ENCODE measurements at places on chromosomes 11 and 22. TPM values are rescaled to one million over a fixed set of nuclear protein-coding genes. Genes with fewer than 3 reads are reported as not detected.

OR52I1 gene
- total RNA-seq: 5.5 TPM

ACRV1 gene
- 2.2 TPM for total RNA-seq

SLC22A9 gene
- 2.2 TPM for total RNA-seq

TRIOBP gene
- total RNA-seq: 96.1 TPM

DBX1 gene
- not detected for total RNA-seq

CCDC117 gene
- 33.2 TPM for total RNA-seq

KCNJ5 gene
- 12.5 TPM for total RNA-seq

PRSS23 gene
- 157 TPM for total RNA-seq

SPI1 gene
- 8.2 TPM for total RNA-seq

CARD18 gene
- total RNA-seq: not detected

ANKK1 gene
- total RNA-seq: 0.48 TPM

SLC25A18 gene
- 6.0 TPM for total RNA-seq

CALCA gene
- not detected for total RNA-seq

P2RX3 gene
- not detected for total RNA-seq

FDXACB1 gene
- 0.48 TPM for total RNA-seq

VWCE gene
- not detected for total RNA-seq

IL18 gene
- total RNA-seq: 16.9 TPM

DDTL gene
- total RNA-seq: 3.6 TPM

PGA4 gene
- total RNA-seq: 30.8 TPM

SLC22A12 gene
- 2.4 TPM for total RNA-seq

PYGM gene
- 14.7 TPM for total RNA-seq

IRAG1 gene
- 62.6 TPM for total RNA-seq

MMP8 gene
- total RNA-seq: 1.4 TPM

FXYD2 gene
- total RNA-seq: 2.4 TPM

GLYAT gene
- 55.4 TPM for total RNA-seq

P4HA3 gene
- total RNA-seq: 24.6 TPM

TCN2 gene
- 3.1 TPM for total RNA-seq

APLNR gene
- 1.7 TPM for total RNA-seq

NOX4 gene
- 14.0 TPM for total RNA-seq

MOGAT2 gene
- 1.9 TPM for total RNA-seq

UEVLD gene
- 36.1 TPM for total RNA-seq

CYB5R2 gene
- 50.3 TPM for total RNA-seq

NAALADL1 gene
- total RNA-seq: 4.1 TPM

ARHGAP32 gene
- total RNA-seq: 6.0 TPM

OR51T1 gene
- total RNA-seq: 2.2 TPM

SLC22A6 gene
- total RNA-seq: not detected

TMEM45B gene
- total RNA-seq: 2.9 TPM

EHBP1L1 gene
- 91.0 TPM for total RNA-seq

OR52A1 gene
- 2.6 TPM for total RNA-seq

PDGFB gene
- total RNA-seq: 4.8 TPM

MAPK8IP2 gene
- 0.72 TPM for total RNA-seq

SLC7A4 gene
- total RNA-seq: not detected

FOXR1 gene
- not detected for total RNA-seq

UBQLN3 gene
- 2.6 TPM for total RNA-seq

B3GAT3 gene
- total RNA-seq: 7.9 TPM

PNPLA5 gene
- total RNA-seq: not detected

KCNJ11 gene
- total RNA-seq: 0.48 TPM

TRPM5 gene
- not detected for total RNA-seq

IGLL5 gene
- total RNA-seq: 1.9 TPM

TOP3B gene
- total RNA-seq: 24.8 TPM

DSCAML1 gene
- 1.4 TPM for total RNA-seq

ADM gene
- total RNA-seq: 31.5 TPM

ROBO4 gene
- total RNA-seq: 13.0 TPM

SLC17A6 gene
- total RNA-seq: 7.0 TPM

IRF7 gene
- 16.6 TPM for total RNA-seq

MIAT gene
- 3.6 TPM for total RNA-seq

RTN4RL2 gene
- total RNA-seq: not detected

IFT27 gene
- 21.4 TPM for total RNA-seq

Data from umbilical cord (tissue), 2 donors.